ENCODE measurements at places on chromosomes 13 and 19. TPM values are rescaled to one million over a fixed set of nuclear protein-coding genes. Genes with fewer than 3 reads are reported as not detected.

- DNase-seq, result no peak
These were observed 19.5 kb downstream of the NOVA2 start for GRCh38 chr19:45954156-45954555.

GRCh38 chr19:13765395-13766094 lies 1.2 kb downstream of the MRI1 start:
- no peak for DNase-seq

The CFAP97D2 gene
- not detected for total RNA-seq

The ZNF610 gene
- 2.3 TPM for total RNA-seq

DNA sequence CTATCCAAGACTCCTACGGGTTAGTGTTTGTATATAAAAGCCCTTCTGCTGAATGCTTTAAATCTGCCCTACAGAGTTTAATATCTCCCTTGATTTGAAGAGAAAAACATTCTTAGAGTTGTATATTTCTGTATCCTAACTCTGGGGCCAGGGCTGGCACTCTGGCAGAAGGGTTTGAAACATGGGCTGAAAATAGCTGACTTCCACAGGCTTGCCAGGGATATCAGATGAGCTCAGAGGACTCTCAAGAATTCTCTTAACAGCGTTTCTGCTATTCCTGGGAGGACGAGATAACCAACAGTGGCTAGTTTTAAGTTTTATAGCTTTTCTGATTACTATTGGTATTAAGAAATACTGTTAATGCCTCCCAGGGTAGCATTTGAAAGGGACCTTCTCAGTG lies 127.5 kb downstream of the LIG4 start:
- DNase-seq, result no peak

The LTBP4 gene
- 14.9 TPM for total RNA-seq

DNA sequence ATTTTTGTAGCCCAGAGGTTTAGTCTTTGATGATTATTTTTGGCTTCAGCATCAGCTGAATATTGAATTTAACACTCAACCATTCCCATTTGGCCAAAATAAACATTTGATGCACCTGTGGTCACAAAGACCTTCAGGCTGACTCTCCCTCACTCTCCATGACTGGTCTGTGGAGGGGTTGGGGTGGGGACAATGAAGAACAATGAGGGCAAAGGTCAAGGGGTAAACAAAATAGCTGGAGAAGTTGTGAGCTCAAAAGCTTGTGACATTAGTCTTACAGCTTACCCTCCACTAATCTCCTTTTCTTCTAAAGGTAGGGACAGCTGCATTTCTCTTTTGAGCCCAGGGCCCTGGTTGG lies 86.9 kb downstream of the SLC15A1 start:
- peak; percentile 36 for DNase-seq

The MRPS31 gene
- total RNA-seq, result 20.5 TPM

GRCh38 chr13:98039964-98040363 lies 86.5 kb downstream of the IPO5 start:
- no peak for DNase-seq

DNA sequence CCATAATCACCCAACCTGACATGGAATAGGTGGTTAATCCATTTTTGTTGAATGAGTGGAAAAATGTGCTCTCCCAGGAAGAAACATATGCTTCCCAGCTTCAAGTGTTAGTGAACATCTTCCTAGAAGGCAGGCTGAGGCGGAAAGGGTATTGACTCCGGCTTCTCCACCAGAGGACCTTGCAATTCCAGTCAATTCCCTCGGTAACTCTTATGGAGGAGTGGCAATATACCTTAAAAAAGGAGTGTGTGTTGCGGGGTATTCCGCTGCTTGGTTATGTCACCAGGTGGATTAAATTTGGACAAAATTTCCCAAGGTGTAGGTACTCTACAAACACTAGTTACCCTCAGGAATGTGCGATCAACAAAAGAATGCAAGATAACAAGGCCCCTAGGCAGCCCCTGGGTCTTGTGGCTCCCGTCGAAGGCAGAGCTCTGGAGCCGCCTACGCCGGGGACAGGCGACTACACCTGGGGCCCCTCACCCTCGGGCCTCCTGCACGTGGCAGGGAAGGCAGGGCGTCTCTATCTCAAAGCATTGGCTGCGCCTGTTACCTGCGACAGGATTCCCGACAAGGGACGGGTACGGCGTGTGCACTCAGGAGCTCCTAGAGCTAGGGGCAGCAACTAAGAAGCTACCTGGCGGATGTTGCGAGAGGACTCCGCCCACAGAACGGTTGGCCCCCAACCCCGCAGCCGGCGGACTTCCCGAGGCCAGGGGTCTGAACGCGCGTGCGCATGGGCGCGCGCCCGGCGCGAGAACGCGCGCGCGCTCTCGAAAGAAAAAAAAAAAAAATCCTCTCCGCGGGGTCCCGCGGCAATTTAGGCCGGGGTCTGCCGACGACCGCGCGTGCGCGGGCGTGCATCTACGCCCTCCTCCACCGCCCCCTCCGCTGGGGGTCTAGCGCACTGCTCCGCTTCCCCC lies at the start of gene WDR87:
WDR87 (minus strand) TSS at position 649 of the 923 bp plus-strand sequence. CDS start 8,355 bp downstream, outside the sequence.
- peak; percentile 26 for DNase-seq

DNA sequence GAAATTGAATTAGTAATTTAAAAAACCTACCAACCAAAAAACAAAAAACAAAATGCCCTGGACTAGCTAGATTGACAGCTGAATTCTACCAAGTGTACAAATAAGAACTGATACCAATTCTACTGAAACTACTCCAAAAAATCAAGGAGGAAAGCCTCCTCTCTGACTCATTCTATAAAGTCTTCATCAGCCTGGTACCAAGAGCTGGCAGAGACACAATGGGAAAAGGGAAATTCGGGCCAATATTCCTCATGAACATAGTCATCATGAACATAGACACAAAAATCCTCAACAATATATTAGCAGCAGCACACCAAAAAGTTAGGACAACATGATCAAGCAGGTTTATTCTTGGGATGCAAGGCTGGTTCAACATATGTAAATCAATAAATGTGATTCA lies 2667.7 kb upstream of the PCDH20 start:
- DNase-seq, result no peak

The PSENEN gene
- total RNA-seq, result 23.5 TPM

GRCh38 chr19:10648360-10648759 lies 5.8 kb upstream of the ILF3 start:
- no peak for DNase-seq

GRCh38 chr19:7257148-7258040 lies 36.8 kb downstream of the INSR start:
- peak; percentile 28 for DNase-seq

The LGALS7B gene
- total RNA-seq, result not detected

The CYP2A6 gene
- not detected for total RNA-seq

The ZNF560 gene
- total RNA-seq, result 0.15 TPM

The CCDC70 gene
- not detected for total RNA-seq

- no peak for DNase-seq
These were observed 121.1 kb upstream of the SPRY2 start for GRCh38 chr13:80462037-80462436.

The URAD gene
- total RNA-seq, result not detected

The SIAH3 gene
- under 0.01 TPM for total RNA-seq

The RINL gene
- total RNA-seq, result 10.0 TPM

GRCh38 chr19:52600639-52601024 lies 30.5 kb downstream of the ZNF701 start:
- DNase-seq, result no peak
